Activated T-helper 2 cell treated with anti-CD3 and anti-CD28 coated beads, Interferon-gamma antibody, Interleukin-2, Interleukin-4, amounts not matched to agents 10 μg/mL and 5 μg/mL and 100 μg/mL, durations not matched to agents 14 hours and 24 hours and 36 hours (primary cell): ENCODE measurements at places on chromosomes 1 and 21.

- peaks cover 1% of the 10 kb centered on the region for H3K4me1 ChIP-seq
- no peak overlapping the region for H3K4me3 ChIP-seq
- no peak overlapping the region for H3K27ac ChIP-seq
- peaks cover 36% of the 10 kb centered on the region for H3K27me3 ChIP-seq
- no peak for DNase-seq
Measured at GRCh38 chr1:229371624-229372023, 28.8 kb upstream of the CCSAP start.

- no peak overlapping the region for H3K4me3 ChIP-seq
- peaks cover 5% of the 10 kb centered on the region for H3K27me3 ChIP-seq
Measured at GRCh38 chr1:52836035-52836434, 6.5 kb upstream of the ZYG11A start.

DNA sequence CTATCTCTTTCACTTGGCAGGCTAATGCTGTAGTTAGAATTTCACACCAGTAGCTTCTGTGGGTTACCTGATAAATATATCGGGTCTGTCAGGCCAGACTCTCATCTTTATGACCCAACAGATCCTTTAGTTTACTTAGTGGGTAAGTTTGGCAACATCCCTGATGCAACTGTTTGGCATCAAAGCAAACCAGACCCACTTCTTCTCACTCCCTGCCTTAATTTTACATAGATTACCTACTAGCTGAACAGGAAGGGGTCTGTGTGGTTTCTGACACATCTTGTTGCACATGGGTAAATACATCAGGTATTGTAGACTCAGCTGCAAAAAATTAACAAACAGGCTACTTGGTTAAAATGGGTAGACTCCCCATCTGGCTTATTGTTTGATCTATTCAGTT, 3.2 kb upstream of the GUK1 start:
- DNase-seq = no peak
- no peak overlapping the region for H3K4me3 ChIP-seq
- no peak overlapping the region for H3K27ac ChIP-seq
- peaks cover 33% of the 10 kb centered on the region for H3K27me3 ChIP-seq

GRCh38 chr1:29338908-29339575, 102.7 kb downstream of the PTPRU start:
- no peaks in the 10 kb centered on the region for H3K36me3 ChIP-seq
- H3K4me1 ChIP-seq = no peaks in the 10 kb centered on the region
- H3K27ac ChIP-seq = no peak overlapping the region

DNA sequence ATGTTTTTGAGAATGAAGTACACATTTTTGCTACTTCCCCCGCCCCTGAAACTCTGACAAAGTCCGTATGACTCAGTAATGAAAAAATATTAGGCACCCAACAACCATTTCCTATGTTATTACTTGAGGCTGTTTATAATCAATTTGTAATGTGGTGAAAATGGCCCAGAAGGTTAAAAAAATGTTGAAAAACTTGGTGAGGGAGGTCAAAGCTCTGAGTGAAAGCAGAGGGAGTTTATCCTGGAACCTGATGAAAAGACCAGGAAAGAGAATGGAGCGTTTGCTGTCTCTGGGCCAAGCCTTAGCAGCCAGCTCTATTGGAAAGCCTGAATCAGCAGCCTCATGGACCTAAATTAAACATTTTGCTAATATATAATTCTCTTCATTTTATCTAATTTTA, 367.7 kb upstream of the NEGR1 start:
- H3K4me3 ChIP-seq = no peak overlapping the region
- no peaks in the 10 kb centered on the region for H3K36me3 ChIP-seq
- no peaks in the 10 kb centered on the region for H3K4me1 ChIP-seq
- no peak overlapping the region for H3K27ac ChIP-seq
- H3K27me3 ChIP-seq = no peaks in the 10 kb centered on the region

DNA sequence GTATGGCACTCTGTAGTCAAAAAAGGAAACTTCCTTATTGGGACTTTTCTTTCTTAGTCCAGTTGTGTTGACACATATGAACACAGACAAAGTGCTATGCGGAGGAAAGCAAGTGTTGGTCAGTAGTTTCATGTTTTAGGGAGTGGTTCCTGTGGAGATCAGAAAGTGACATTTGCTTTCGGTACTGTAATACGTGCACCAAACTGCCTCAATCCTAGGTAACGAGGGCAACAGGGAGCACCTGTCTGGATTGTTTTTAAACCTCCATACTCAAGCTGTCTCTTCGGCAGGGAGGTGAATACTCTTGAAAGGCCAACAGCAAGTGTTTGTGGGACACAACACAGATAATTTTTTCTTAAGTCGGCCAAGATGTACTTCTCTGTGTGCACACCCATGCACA, 9.1 kb downstream of the RHOU start:
- peaks cover 12% of the 10 kb centered on the region for H3K27me3 ChIP-seq
- peaks cover 12% of the 10 kb centered on the region for H3K4me1 ChIP-seq
- DNase-seq = no peak
- H3K27ac ChIP-seq = no peak overlapping the region
- H3K4me3 ChIP-seq = no peak overlapping the region
- no peaks in the 10 kb centered on the region for H3K36me3 ChIP-seq

DNA sequence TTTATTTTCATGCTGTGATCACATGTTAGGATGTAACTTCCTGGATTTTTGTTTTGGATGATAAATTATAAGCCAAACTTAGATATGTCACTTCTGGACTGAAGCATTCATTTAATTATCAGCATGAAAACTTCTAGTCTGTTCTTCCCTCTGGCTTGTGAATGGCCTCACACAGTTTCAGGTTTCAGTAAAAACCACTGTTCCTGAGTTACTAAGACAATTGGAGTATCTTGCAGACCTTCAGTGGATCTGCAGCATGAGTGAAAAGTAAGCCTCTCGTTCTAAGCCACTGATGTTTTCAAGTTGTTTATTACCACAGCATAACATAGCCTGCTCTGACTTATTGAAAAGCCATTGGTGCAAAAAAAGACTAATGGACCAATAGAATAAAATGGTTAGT, 55.3 kb upstream of the RGS21 start:
- DNase-seq = no peak
- H3K27me3 ChIP-seq = no peaks in the 10 kb centered on the region
- H3K27ac ChIP-seq = no peak overlapping the region
- no peaks in the 10 kb centered on the region for H3K36me3 ChIP-seq
- no peak overlapping the region for H3K4me3 ChIP-seq
- H3K4me1 ChIP-seq = no peaks in the 10 kb centered on the region

DNA sequence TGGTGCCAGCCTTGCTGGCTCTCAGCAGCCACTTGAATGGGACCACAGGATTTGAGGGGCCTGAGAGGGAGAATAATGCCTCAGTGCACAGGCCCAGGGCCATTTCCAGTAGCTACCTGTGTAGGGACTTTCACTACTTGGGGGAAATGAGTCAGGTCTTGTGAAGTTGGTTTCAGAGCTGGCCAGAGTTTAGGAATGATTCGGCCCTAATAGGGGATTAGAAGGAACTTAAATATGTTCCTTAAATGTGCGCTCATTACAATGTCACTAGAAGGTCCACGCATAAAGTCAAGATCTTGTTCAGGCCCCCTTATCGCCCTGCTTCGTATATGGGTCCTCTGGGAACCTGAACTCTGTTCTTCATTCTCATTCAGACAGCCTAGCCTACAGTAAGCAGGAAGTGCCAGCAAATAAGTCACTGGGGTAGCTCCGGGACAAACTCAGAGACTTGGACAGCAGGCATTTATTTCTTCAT, 5.6 kb upstream of the AKR1A1 start:
- no peaks in the 10 kb centered on the region for H3K36me3 ChIP-seq
- no peak for DNase-seq
- H3K27me3 ChIP-seq = peaks cover 3% of the 10 kb centered on the region
- H3K4me1 ChIP-seq = peaks cover 35% of the 10 kb centered on the region
- H3K27ac ChIP-seq = no peak overlapping the region
- H3K4me3 ChIP-seq = no peak overlapping the region

- H3K36me3 ChIP-seq = no peaks in the 10 kb centered on the region
- peaks cover 51% of the 10 kb centered on the region for H3K27me3 ChIP-seq
- H3K4me1 ChIP-seq = peaks cover 5% of the 10 kb centered on the region
- H3K27ac ChIP-seq = no peak overlapping the region
- no peak overlapping the region for H3K4me3 ChIP-seq
Measured at GRCh38 chr1:906600-907420, 16.9 kb upstream of the SAMD11 start.

GRCh38 chr1:206439205-206439604, 31.1 kb upstream of the IKBKE start:
- no peak overlapping the region for H3K4me3 ChIP-seq
- no peak overlapping the region for H3K27ac ChIP-seq
- H3K36me3 ChIP-seq = peaks cover 74% of the 10 kb centered on the region
- no peaks in the 10 kb centered on the region for H3K27me3 ChIP-seq

GRCh38 chr1:6360117-6360496, 33.5 kb downstream of the ACOT7 start:
- no peak for DNase-seq
- H3K27ac ChIP-seq = peak overlapping the region; percentile 73
- peaks cover 17% of the 10 kb centered on the region for H3K36me3 ChIP-seq
- H3K27me3 ChIP-seq = no peaks in the 10 kb centered on the region

GRCh38 chr1:165628147-165628822, 2.7 kb upstream of the MGST3 start:
- DNase-seq = no peak
- no peaks in the 10 kb centered on the region for H3K36me3 ChIP-seq
- H3K4me3 ChIP-seq = no peak overlapping the region
- peaks cover 13% of the 10 kb centered on the region for H3K27me3 ChIP-seq

DNA sequence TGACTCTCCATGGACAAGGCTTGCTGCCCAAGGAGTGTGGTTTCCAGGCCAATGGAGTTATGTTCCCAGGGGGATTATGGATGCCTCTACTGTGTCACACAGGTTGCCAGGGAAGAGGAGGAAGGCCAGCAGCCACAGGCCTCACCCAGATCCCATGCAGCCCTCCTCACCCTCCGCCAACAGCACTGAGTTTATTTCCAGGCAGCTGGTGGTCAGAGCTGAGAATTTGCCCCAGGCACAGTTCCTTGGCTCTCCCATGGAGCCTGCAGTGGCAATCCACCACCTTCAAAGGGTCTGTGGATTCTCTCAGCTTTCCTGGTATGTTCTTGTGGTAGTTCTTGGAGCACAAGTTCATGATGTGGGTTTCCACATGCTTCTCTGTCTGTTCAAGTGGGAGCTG, 79.2 kb downstream of the NTNG1 start:
- H3K27me3 ChIP-seq = no peaks in the 10 kb centered on the region
- no peaks in the 10 kb centered on the region for H3K4me1 ChIP-seq
- H3K36me3 ChIP-seq = no peaks in the 10 kb centered on the region
- no peak overlapping the region for H3K27ac ChIP-seq

DNA sequence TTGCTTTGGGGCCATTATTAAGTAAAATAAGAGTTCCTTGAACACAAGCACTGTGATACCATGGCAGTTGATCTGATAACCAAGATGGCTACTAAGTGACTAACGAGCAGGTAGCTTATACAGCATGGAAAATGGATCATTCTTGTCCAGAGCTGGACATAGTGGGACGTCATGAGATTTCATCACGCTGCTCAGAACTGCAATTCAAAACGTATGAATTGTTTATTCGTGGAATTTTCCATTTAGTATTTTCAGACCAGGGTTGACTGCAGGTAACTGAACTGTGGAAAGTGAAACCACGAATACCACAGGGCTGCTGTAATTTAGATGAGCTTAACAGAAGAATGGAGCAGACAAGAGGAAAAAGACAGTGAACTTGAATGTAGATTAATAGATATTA, 38.9 kb downstream of the CCDC18 start:
- no peaks in the 10 kb centered on the region for H3K27me3 ChIP-seq
- H3K27ac ChIP-seq = peak overlapping the region; percentile 64
- H3K4me1 ChIP-seq = peaks cover 35% of the 10 kb centered on the region
- peak overlapping the region; percentile 52 for H3K4me3 ChIP-seq
- peaks cover 76% of the 10 kb centered on the region for H3K36me3 ChIP-seq

DNA sequence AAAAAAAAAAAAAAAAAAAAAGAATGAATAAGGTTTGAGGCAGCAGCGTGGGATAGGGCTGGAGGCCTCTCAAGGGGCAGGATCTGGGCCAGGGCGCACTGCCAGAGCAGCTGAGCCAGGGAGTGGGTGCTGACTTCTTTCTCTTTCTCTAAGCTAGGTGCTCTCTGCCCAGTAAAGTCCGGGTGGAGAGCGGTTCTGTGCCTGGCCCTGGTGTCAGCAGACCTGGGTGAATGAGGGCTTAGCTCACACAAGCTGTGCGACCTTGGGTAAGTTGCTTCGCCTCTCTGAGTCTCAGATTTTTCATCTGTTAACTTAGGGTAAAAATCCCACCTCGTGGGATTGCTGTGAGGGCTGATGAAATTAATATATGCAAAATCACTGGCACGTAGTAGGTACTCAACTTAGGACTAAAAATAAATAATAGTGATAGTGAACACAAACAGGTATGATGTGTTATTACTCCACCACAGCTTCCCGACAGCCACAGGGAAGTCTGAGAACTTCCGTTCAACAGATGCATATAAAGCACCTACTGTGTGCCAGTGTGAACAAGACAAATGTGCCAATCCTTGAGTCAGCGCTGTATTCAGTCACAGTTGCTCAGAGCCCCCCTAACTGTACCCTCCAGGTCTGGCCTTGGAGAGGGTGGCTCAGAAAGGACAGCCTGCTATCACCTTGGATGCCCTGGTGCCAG, 2.0 kb upstream of the FAM131C start:
- H3K27me3 ChIP-seq = peaks cover 20% of the 10 kb centered on the region
- peaks cover 17% of the 10 kb centered on the region for H3K4me1 ChIP-seq
- H3K27ac ChIP-seq = no peak overlapping the region
- no peak for DNase-seq

DNA sequence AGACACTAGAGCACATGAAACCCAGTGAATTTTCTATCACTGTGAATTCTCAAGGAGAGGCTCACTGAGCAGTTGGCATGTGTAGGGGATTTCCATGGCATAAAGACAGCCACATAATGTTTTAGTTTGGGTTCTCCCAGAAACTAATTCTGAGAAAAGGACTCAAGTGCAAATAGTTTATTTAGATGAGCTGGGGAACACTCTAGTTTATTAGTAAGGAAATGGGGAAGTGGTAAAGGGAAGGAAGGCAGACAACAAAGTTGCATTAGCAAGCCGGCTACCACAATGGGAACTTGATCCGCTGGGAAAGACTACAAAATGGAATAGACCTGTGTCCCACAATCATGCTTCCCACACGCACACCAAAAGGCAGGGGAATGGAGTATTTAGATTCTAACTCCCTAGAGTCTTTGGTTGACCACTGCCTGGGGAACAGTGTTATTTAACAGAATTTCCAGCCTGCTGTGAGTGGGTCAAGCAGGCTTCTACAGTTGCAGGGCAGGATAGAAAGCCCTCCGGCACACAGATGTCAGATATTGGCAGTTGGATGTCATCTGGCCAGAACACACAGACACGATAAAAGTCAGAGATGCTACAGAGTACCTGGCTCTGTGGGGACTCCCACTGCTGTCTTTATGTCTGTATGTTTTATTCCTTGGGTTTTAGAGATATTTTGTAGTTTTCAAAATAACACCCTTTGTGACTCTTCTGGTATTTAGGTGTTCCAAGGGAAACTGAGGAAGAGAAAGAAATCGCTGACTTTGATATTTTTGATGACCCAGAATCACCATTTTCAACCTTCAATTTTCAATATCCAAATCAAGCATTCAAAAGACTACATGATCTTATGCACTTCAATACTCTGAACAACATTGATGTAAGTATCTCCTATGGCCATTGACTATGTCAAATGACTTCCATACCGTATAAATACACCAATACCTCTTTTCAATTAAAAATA, 150.1 kb downstream of the PLA2G4A start:
- no peaks in the 10 kb centered on the region for H3K27me3 ChIP-seq
- peaks cover 12% of the 10 kb centered on the region for H3K4me1 ChIP-seq
- H3K27ac ChIP-seq = no peak overlapping the region
- DNase-seq = no peak
